D341Med (cell line): ENCODE measurements at places on chromosomes 2 and 18.

DNA sequence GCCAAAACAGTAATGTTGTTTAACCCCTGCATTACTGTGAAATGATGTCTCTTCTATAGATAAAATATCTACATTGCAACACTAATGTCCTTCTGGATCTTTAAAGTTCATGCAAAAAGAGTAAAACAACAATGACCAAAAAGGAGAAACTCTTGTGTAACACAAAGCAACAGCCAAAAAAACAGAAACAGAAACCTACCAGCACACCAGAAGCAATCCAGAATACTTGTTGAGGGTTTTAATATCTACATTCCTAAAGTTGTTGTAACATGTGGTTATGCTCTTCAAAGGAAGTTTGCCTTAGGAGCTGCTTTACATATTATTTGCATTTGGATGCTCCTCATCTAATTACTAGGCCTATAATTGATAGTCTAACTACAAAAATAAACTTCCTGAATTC is 157.2 kb downstream of the BABAM2 start:
- no peak for DNase-seq

DNA sequence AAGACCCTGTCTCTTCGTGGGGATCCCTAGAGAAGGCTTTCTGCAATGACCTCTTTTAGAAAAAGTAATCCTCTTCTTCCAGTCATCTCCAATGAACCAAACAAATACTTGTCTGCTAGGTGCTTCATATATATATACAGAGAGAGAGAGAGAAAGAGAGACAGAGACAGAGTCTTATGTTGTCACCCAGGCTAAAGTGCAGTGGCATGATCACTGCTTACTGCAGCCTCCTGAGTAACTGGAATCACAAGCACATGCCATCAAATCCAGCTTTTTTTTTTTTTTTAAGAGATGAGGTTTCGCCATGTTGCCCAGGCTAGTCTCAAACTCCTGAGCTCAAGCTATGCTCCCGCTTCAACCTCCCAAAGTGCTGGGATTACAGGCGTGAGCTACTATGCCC is 18.6 kb upstream of the PKDCC start:
- no peak for DNase-seq

DNA sequence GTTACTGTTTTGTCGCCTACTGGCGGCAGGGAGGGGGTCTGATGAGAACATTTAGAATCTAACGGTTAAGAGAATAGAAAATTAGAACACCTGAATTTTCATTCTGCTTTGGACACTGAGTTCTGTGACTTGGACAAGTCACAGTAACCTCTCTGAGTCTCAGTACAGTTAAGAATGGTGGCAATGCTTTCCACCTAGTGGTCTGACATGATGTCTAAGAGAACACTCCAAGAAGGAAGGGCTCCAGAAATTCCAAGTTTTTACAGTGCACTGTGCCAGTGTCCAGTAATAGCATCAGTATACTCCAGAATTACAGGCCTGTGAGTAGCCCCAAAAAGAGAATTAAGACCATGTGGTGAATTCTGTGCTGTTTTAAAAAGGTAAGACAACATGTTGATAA is 174.1 kb upstream of the ZFP36L2 start:
- no peak for DNase-seq

- no peak for DNase-seq
Observed at GRCh38 chr2:224969633-224970260, 72.5 kb downstream of the DOCK10 start.

- no peak for DNase-seq
Observed at GRCh38 chr2:238401551-238401950, 25.2 kb upstream of the ASB1 start.

DNA sequence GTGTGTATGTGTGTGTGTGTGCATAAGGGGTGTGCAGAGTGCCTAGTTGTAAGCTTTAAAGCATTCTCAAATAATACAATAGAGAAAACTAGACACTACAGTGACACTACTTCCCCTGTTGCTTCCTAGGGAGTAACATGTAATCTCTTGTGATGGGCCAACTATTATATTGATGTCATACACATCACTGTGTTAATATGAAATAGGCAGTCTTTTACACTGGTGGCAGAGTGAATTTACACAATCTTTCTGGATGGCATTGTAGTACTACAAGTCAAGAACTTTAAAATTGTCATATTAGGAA is 488.0 kb upstream of the ZEB2 start:
- DNase-seq: no peak

DNA sequence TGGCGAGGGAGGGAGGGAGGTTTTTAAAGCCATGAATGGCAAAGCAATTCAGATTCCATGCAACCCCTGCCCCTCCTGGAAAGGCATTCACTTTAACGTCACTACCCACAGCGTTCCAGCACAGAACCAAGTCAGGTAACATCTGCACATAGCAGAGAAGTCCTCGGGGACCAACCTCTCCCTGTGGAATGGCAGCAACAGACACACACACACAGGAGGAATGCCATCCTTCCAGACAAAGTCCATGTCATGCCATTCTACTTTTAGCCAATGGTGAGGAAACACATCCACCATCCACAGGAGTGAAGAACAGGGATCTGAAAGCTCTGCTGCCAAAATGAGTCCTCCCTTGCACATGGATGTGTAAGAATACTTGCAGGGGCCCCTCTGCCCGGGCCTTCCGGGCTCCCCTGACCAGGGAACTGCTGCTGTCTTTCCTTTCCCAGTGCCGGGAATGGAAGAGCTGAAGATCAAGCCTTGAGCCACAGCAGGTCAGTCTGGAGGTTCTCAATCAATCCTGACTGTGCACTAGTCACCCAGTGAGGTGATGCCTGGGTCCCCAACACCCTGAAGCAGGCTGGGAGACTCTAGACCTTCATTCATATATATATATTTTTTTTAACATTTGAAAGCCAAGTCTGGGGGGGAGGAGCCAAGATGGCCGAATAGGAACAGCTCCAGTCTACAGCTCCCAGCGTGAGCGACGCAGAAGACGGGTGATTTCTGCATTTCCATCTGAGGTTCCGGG is 63.7 kb downstream of the UXS1 start:
- DNase-seq: no peak
